Fibroblast of lung (primary cell): ENCODE measurements at places on chromosomes 1 and 21.

GRCh38 chr1:47184822-47185677, 4.8 kb downstream of the PDZK1IP1 start:
- DNase-seq, result no peak

DNA sequence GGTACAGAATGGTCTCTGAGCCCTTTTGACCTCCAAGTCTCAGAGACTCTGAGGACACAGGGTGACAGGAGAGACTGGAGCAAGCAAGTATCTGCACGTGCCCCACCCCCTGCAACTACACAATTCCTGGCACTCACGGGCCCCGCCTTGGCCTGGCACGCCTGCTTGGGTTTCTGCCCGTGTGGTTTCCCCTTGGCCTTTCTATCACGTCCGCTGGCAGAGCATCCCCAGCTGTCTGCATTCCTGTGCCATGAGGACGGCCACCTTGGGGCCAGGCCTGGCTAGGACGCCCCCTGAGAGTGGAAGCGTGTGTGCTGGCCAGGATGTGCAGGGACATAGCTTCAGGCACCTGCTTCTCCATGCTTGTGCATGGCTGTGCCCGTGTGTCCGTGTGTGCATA, 14.3 kb upstream of the EDN2 start:
- peak; percentile 63 for DNase-seq

GRCh38 chr1:88867743-88868521, 23.4 kb downstream of the GTF2B start:
- DNase-seq, result peak; percentile 80

DNA sequence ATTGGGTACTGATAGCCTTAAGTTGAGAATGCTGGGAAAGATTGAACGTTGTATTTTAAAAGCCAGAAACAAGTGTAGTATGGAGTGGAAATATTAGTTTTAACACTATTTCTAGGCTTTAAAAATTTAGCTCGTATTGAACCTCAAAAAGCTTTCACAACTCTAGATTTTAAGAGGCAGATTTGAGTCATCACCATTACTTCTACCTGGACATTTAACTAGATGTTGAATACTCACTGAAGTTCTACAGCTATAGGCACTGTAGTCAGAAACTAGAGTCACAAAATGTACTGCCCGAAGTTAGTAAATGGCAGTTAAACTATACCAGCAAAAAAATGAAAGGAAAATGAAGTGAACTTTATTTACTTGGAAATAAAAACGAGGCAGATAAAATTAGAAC, 96.5 kb downstream of the NEK7 start:
- no peak for DNase-seq

GRCh38 chr1:3707298-3707938, 44.8 kb upstream of the CCDC27 start:
- DNase-seq, result no peak

DNA sequence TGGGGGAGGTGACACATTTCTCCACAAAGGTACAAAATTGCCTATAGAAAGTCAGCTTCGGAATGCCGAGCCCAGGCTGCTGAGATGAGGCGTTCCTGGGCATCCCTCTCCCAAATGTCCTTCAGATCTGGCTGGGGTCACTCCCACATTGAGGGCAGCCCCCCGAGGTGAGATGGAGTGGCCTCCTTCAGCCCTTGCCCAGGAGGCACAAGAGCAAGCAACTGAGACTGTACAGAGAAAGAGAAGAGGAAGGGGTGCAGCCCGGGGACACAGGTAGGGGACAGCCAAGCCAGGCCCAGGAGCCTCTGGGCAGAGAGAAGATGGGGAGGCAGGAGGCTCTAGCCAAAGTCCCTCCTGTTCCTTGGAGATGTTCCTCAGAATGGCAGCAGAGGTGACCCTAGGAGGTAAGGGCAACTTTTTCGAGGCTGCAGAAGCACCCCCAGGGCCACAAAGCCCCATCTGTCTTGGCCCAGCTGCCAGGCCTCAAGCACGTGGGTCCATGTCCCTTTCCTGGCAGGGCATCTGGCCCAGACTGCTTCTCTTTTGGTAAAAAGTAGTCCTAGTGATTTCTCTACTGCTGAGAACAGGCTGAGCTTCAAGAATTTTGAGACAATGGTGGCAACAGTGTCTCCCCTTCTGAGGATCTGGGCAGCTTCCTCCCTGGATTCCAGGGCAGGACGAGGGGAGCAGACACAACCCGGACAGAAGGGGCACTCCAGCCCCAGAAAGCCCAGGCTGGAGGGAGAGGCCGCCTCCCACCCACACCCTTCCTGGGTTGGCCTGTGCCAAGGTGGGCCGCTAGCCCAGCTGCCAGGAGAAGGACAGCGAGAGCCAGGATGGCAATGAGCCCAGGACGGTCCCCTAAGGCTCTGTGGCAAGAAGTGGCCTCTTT, 68.0 kb downstream of the LRRN2 start:
- no peak for DNase-seq

- DNase-seq, result peak; percentile 71
Observed at GRCh38 chr1:2255420-2256369, 27.6 kb downstream of the SKI start.

DNA sequence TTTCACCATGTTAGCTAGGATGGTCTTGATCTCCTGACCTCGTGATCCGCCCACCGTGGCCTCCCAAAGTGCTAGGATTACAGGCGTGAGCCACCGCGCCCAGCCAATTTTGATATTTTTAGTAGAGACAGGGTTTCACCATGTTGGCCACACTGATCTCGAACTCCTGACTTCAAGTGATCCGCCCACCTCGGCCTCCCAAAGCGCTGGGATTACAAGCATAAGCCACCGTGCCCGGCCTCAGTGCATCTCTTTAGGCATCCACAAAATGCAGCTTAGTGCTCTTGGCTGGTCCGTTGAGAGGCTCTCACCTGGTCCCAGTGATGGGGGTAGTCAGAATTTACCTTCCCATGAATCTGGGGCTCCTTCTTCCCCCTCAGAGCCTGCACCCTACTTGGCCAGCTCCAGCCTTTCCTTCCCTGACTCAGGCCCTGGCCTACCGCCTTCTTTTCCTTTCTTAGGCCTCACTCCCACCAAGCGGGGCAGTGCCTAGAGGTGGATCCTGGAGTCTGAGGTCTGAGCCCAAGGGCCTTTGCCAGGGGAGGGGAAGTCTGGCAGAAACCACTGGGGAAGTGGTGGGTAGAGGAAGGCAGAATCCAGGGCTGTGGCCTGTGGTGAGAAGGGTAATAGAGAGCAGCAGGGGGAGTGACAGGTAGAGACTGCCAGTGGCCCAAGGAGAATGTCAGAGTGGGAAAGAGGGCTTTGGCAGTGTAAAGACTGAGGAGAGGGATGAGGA, 3.7 kb downstream of the LENEP start:
- no peak for DNase-seq

DNA sequence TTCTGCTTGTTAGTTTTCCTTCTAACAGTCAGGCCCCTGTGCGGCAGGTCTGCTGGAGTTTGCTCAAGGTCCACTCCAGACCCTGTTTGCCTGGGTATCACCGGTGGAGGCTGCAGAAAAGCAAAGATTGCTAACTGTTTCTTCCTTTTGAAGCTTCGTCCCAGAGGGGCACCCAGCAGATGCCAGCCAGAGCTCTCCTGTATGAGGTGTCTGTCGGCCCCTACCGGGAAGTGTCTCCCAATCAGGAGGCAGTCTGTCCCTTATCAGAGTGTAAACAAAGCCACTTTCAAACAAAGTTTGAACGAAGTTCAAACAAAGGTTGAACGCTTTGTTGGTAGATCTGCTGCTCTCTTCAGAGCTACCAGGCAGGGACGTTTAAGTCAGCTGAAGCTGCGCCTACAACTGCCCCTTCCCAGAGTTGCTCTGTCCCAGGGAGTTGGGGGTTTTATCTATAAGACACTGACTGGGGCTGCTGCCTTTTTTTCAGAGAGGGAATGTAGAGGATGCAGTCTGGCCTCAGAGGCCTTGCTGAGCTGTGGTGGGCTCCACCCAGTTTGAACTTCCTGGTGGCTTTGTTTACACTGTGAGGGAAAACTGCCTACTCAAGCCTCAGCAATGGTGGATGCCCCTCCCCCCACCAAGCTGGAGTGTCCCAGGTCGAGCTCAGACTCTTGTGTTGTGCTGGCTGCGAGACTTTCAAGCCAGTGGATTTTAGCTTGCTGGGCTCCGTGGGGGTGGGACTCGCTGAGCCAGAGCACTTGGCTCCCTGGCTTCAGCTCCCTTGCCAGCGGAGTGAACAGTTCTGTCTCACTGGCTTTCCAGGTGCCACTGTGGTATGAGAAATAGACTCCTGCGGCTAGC, 401.8 kb downstream of the SRGAP2C start:
- no peak for DNase-seq

DNA sequence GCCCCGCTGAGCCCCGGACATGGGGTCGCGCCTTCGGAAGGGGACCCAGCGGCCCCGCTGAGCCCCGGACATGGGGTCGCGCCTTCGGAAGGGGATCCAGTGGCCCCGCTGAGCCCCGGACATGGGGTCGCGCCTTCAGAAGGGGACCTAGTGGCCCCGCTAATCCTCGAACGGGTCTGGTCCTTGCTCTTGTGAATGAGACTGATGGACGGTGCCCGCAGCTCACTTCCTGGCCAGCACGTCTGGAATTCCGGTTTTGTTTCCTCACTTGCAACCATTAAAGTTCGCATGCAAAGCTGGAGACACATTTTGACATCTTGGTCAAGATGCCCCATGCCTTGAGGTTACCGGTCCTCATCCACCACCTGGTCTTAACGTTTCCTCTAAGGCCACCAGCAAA, 5.6 kb downstream of the WRAP73 start:
- no peak for DNase-seq

- DNase-seq, result no peak
Observed at GRCh38 chr1:2496087-2496622, 20.1 kb downstream of the PLCH2 start.

GRCh38 chr1:34131396-34132160, 33.5 kb downstream of the CSMD2 start:
- no peak for DNase-seq
